Activated T-cell treated with anti-CD3 and anti-CD28 coated beads, Interleukin-2, amount 50 U/mL, for 4 hours (primary cell): ENCODE measurements at places on chromosomes 7 and 10.

DNA sequence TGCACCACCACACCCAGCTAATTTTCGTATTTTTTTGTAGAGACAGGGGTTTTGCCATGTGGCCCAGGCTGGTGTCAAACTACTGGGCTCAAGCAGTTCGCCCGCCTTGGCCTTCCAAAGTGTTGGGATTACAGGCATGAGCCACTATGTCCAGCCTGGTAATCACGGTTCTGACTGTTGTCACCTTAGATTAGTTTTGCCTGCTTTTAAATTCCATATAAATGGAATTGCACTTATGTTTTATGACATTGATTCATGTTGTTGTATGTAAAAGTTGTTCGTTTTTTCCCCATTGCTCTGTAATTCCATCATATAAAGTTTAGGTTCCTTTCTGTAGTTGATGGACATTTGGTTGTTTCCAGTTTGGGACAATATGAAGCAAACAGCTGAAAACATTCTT, 106.0 kb downstream of the CAMK1D start:
- no peak for DNase-seq

DNA sequence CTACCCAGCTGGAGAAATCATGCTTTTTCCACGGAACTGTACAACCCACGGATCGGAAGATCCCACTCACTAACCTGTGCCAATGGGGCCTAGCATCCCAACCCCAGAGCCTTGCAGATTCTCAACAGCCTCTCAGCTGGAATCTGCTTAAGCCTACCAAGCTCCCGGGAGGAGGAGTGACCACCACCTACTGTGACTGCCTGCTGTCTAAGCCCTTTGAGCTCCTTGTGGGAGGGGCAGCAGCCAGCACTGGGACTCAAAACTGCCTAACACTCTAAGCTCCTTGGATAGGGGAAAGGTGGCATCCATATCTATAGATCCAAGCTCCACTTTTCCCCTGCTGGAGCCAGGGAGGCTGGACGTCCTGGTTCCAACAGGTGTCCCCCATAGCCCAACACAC, 254.4 kb upstream of the CNTNAP2 start:
- DNase-seq, result no peak

GRCh38 chr7:150875791-150876190, 23.5 kb downstream of the AOC1 start:
- no peak for DNase-seq

DNA sequence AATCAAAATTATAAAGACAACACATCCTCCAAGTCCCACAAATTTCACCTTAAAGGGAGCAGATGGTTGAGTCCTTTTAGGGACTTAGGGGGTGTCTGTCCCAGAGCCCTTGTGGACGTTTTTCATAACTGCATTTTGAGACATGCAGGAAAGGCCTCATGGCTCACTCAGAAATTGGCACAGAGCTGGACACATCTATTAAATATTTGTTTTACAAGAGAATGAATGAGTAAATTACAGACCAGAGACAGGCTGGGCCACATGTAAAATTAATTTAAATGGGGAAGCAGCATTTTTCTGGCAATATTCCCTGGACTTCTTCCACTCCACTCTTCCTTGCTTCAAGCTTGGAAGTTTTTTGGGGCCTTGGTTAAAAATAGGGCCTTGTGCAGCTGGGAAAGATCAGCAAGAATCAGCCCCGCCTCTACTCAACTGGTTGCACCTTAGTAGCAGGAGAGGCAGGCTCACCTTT, 20.0 kb downstream of the LAMB1 start:
- DNase-seq, result no peak

- no peak for DNase-seq
Measured at GRCh38 chr7:16095171-16095950, 326.0 kb downstream of the CRPPA start.

GRCh38 chr7:101168412-101169049, 3.2 kb upstream of the VGF start:
- peak; percentile 31 for DNase-seq

- no peak for DNase-seq
Measured at GRCh38 chr7:1525409-1525808, 5.1 kb upstream of the MAFK start.

GRCh38 chr10:77392851-77393250, 244.8 kb downstream of the KCNMA1 start:
- no peak for DNase-seq

DNA sequence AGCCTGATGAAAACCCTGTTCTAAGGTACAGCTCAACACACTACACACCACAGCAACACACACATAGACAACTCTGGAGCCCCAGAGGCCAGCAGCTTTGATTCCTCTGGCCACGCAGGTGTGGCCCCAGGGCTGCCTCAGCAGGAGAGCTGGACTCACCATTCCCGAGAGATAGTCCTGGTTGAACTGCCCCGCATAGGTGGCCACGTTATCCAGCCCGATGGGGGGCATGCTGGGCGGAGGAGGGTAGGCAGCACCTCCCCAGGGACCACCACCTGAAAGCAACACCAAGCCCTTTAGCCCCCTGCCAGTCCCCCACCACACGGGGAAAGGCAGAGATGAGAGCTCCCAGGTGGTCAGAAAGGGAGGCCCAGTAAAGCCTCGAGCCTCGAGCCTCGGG, 34.7 kb downstream of the ANXA11 start:
- DNase-seq, result no peak

GRCh38 chr7:43105521-43106120, 6.8 kb upstream of the HECW1 start:
- no peak for DNase-seq
